ENCODE measurements at places on chromosomes 5 and 9.
A peak's percentile ranks its signal among the peaks of the same experiment; 100 is the strongest.

DNA sequence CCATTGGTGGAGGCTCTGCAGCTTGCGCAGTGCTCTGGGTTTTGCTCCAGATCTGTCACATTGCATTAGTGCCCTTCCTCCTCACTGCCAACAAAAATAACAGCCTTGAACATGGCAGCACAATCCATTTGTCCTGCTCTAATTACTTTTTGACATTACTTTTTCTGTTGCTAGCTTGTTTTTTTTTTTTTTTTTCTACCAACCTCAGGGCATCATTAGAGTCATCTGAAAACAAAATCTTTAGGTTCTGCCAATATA lies 117.5 kb upstream of the NR5A1 start:
- no peak for DNase-seq

DNA sequence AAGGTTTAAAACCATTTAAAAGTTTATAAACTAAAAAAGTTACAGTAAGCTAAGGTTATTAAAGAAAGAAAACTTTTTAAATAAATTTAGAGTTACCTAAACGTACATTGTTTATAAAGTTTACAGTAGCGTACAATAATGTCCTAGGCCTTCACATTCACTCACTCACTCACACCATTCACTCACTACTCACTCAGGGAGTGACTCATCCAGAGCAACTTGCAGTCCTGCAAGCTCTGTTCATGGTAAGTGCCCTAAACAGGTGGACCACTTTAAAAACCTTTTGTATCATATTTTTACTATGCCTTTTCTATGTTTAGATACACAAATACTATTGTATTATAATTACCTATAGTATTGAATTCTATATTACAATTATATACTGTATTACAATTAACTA lies 190.8 kb upstream of the RASA1 start:
- DNase-seq = no peak

- no peak for DNase-seq
Observed at GRCh38 chr9:23015557-23015956, 568.9 kb downstream of the DMRTA1 start.

DNA sequence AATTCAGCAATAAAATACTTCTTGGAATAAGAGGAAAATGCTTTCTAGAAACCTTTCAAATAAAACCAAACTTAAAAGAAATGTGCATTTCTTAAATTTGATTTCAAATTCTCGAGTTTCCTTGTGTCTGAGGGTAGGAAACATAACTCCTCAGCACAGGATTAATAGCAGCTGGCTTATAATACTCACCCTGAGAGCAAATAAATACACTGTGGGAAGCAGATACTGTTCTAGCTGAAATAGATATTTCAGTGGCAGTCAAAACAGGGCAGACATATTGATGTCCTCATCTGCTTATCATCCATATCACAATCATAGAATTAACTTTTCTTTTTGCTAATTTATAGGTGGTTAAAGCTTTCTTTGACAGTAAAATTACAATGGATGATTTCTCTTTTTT lies 24.1 kb upstream of the FEM1C start:
- DNase-seq = no peak

- DNase-seq = no peak
Observed at GRCh38 chr5:96431376-96432187, 1.5 kb downstream of the PCSK1 start.

DNA sequence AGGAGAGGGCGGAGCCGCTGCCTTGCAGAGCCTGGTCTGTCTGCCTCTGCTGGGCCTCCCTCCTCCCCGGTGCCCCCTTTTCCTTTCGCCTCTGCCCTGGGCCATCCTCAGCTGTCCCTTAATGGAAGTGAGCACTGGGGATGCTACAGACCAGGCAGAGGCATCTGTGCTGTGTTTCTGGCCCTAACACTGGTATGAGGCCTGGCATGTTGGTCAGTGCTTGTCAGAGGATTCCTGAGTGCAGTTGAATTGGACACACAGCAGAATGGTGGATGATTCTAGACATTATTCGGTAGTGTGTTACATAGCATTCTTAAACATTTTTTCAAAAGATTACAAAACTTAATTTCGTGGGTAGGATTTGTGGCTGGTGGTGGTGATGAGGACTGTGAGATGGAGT lies 88.6 kb downstream of the EHMT1 start:
- no peak for DNase-seq

- DNase-seq = no peak
Observed at GRCh38 chr5:109859537-109859936, 169.8 kb downstream of the MAN2A1 start.

DNA sequence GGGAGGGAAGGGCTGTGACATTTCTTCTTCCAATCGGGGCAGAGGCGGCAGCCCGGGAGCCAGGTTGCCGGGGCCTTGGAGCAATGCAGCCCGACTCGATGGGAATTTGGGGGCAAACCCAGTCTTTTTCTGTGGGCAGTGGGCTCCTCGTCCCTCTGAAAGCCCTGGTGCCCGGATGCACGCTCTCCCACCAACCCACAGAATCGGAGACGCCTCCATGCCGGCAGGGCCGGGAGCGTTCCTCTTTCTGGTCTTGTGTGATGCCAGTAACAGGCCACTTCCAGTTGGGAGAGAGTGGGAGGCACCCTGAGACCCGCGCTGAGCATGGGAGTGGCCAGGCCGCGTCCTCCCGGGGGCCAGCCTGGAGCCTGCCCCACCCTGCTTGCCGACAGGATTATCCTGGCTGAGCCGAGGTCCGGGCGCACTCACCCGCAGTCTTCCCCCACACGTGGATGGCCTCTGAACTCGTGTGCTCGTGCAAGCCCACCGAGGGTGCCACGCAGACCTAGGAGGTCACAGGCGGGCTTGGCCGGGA lies 17.8 kb downstream of the OLFM1 start:
- DNase-seq = no peak

GRCh38 chr5:152282331-152282730 lies 122.7 kb downstream of the NMUR2 start:
- DNase-seq = no peak

DNA sequence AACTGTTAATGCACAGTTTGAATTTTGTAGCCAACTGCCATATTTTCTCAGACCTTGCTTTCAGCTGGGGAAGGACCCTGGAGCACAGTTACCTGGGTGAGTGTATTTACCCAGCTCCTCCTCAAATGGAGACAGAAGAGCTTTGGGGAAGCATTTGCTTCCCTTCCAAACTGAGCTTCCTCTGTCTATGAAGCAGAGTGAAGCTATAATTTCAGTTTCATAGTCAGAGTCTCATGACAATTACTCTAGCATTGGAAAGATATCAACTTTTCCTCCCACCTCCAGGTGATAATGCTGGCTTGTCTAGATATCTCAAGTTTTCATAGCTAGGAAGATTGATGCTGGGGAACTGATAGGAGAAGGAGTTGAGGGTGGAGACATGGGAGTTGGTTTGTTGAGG lies 406.4 kb upstream of the CLINT1 start:
- no peak for DNase-seq

- DNase-seq = peak; percentile 40
Observed at GRCh38 chr5:393846-394275, 49.1 kb upstream of the EXOC3 start.

- no peak for DNase-seq
Observed at GRCh38 chr9:93318480-93318879, 133.0 kb upstream of the FAM120A start.

GRCh38 chr5:39102684-39103155 lies 28.5 kb upstream of the RICTOR start:
- DNase-seq = no peak

- DNase-seq = no peak
Observed at GRCh38 chr5:119070578-119070827, 384 bp upstream of the DMXL1 start.

DNA sequence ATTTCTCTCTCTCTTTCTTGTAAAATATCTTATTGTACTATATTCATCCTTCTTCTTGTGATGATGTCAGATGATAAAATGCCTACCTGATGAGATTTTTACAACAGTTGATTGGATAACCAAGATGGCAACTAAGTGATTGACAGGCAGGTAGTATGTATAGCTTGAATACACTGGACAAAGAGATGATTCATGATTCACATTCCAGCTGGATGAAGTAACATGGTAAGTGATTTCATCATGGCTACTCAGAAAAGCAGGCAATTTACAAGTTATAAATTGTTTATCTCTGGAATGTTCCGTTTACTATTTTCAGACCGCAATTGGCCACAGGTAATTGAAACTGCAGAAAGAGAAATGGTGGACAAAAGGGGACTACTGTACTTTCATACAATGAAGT lies 1471.7 kb upstream of the C9orf72 start:
- DNase-seq = no peak

- DNase-seq = no peak
Observed at GRCh38 chr9:107744873-107745272, 255.3 kb upstream of the KLF4 start.

DNA sequence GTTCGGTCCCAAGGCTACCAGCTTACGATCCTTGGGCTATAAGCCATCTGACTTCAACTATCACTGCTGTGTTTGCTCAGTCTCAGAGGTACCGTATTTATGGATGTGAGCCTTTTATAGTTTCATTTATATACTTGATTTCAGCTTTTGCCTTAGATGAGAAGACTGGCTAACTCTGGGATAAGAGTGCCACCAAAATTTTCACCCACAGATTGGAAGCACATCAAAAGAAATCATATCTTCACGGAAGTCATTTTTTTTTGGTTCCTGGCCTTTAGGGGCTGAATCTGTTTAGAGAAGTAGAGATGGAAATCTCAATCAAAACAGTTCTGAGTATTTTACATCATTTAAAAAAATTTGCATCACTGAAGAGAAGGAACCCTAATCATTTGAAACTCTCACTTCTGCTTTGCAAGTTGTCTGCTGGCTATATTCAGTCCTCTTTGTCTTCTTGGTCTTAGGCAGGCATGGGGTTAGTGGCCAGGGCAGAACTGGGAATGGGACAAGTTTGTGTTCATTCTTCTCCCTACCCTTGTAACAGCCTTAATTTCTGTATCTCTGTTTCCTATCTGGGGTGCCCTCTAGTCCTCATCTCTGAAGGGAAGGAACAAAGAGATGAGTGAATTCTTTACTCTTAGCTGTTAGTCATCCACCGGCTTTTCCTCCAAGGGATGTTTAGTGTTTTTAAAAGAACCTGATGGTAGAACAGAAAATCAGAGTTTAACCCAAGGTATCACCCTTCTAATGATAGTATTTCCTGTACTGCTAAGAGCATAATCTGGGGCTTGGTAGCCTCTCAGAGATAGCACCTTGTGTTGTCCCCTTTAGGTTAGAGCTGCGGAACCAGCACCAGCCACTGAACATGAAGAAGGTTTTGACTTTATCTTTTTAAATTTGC lies 14.1 kb upstream of the TNFAIP8 start:
- DNase-seq = no peak

DNA sequence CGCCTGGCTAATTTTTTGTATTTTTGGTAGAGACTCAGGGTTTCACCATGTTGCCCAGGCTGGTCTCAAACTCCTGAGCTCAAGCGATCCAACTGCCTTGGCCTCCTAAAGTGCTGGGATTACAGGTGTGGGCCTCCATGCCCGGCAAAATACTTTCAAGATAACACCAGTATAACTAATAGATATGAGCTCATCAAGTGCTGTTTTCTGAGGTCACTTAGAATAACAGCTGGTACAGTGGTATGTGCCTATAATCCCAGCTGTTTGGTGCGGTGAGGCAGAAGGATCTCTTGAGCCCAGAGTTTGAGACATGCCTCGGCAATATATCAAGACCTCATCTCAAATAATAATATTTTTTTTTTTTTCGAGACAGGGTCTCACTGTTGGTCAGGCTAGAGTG lies 30.5 kb upstream of the CREBRF start:
- no peak for DNase-seq

DNA sequence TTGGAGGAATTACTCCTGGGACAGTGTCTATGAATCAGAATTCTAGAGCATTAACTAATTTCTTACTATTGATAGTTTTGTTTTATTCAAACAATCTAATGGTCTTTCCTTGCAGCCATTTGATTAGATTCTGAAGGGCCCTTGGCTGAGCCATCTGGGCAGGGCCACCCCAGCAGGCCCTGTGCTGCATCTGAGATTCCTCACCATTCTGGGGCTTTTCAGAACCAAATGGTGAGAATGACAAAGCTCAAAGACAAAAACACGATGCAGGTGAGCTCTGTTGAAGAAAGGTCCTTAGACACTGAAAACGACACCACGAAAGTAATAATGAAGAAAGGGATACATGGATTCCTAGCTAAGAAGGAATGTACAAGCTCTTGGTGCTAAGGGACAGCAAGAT lies 321.0 kb upstream of the IRX4 start:
- DNase-seq = no peak

DNA sequence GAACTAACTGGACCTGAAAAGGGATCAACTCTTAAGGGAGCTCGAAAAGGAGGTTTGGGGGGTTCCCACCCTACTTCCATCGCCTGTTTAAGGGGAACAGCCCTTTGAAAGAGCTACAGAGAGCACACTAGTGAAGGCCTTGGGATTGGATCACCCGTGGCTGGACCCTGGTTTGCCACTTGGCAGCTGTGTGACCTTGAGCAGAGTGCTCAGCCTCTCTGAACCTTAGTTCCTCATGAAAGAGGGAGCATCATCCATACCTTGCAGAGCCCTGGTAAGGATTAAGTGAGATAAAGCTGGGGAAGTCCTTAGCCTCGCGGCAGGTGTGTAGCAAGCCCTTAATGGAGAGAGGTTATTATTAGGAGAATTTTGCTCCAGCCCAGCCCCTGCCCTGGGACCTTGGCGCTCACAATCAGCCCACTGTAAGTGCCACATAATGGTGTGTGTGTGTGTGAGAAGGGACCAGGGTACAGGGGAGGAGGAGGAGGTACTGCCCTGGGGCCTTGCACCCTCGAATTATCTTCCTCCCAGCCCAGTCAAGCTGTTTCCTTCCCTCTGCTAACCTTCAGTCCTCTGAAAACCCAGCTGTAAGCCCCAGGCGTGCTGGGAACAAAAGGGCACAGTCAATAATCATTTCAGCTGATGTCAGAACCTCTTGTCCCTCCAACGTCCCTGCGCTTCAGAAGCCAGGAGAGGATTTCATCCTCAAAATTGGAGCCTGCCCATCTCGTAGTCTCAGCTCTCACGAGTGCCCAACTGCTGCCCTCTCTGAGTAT lies 42.9 kb downstream of the FOXI1 start:
- no peak for DNase-seq

DNA sequence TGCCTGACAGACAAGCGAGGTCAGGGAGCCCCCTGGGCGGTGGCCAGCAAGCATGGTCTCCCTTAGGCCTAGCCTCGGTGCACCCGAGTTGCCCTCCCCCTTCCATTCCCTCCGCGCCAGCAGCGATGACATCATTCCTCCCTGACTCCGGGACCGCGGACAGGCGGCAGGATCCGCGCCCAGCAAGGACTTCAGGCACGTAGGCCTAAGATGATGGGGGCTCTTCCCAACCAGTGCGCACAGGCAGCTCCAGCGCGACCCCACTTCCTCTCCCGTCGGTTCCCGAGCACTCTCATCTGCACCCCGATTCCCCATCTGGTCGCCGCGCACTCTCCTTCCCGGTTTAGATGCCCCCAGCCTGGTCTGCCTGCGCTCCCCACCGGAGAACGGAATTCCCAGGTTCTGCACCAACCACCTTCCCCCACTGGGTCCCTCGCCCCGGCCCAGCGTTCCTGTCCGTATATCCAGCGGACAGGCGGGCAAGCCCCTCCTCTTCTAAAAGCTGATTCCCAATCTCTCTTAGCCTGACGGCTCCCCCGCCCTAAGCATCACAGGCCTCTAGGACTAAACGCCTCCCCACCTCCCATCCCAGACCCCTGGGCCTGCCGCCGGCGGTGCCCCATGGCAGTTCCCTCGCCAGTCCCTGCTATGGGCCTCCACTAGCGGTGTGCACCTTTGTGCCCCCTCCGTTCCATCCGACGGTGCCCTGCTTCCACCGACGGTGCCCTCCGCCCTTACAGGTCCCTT lies 931 bp downstream of the FAM219A start:
- DNase-seq = peak; percentile 61

- DNase-seq = no peak
Observed at GRCh38 chr9:135930446-135931345, 23.4 kb upstream of the CAMSAP1 start.

GRCh38 chr9:95572381-95573151 lies 55.8 kb upstream of the PTCH1 start:
- no peak for DNase-seq

GRCh38 chr5:40515476-40515875 lies 164.2 kb upstream of the PTGER4 start:
- no peak for DNase-seq

Data from left hindlimb (tissue), 1 donor.